DMS79 (cell line): ENCODE measurements at places on chromosomes 5 and 9.

GRCh38 chr5:61280205-61280604 lies 51.9 kb upstream of the ZSWIM6 start:
- DNase-seq: peak; percentile 88

DNA sequence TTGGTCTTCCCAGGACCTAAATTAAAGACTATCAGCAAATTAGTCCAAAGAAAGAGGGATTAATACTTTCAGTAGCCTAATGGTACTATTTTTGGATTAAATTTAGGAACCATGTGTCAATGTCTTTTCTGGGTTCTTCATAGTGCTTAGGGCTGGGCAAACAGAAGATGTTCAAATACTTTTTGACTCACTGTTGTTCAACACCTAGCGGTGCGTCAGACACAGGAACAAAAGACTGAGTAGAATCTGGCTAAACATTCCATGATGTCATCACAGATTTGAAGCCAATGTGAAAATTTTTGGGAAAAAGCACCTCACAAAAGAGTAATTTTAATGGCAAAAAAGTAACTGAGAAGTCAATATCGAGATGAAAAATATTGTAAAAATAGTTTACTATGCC lies 544.4 kb downstream of the EFNA5 start:
- DNase-seq: no peak

DNA sequence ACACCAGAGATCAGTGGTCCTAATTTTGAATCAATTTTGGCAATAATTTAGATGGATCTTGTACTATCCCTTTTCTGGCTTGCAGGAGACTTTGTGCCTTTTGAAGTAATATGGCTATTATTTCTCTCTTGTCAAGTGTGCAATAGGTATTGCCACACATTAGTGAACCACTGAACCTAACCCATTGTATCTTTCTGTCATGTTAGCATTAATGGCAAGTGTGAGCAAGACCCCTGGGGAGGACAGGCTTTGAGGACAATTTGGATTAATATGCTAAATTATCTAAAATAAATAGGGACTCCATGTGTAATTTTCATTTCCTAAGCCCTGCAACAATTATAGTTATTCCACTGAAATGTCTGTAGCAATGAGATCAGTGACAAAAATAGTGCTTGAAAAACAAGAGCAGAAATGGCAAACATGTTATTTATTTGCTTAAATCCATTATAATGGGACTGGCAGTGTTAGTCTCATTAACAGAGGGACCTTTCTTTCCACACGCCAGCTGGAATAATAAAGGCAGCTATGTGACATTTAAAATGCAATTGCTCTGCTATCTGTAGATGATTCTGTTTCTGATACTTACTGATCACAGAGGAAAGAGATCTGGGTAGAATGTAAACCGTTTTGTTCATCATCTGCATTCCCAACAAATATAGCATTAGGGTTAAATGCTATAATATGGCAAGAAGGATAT lies 753.3 kb upstream of the ZNF608 start:
- no peak for DNase-seq

DNA sequence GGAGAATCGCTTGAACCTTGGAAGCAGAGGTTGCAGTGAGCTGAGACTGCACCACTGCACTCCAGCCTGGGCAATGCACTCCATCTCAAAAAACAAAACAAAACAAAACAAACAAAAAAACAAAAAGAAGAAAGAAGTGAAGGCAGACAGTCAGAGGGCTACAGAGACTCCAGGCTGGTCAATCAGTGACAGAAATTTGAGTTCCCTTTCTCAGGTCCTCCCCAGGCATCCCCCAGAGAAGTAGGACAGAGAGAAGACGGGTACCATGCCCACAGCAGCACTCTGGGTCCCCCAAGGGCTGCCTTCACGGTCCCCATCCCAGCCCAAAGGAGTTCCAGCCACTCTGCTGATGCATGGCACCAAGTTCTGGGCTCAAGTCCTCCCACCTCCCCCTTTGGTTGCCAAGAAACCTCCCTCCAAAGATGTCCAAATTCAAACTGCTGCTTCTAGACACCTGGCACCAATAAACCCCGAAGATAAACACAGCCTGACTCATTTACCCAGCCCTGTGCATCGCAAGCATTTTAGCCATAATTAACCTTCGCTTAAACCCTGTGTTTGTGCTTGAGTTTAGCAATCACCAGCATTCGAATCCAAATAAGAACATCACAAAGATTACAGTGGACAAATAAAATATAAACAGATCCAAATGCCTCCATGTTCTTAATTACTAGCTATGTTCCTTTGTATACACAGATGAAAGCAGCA lies 24.0 kb downstream of the SEMA4D start:
- no peak for DNase-seq

- DNase-seq: no peak
Measured at GRCh38 chr5:135072387-135073281, 38.6 kb upstream of the PITX1 start.

- DNase-seq: no peak
Measured at GRCh38 chr9:119289740-119290433, 79.3 kb downstream of the BRINP1 start.

GRCh38 chr9:16344343-16344742 lies 526.1 kb downstream of the BNC2 start:
- DNase-seq: no peak

GRCh38 chr9:117231012-117231411 lies 183.8 kb downstream of the ASTN2 start:
- DNase-seq: no peak

GRCh38 chr5:93406971-93407401 lies 174.0 kb downstream of the NR2F1-AS1 start:
- DNase-seq: no peak

- DNase-seq: no peak
Measured at GRCh38 chr5:114948986-114949621, 220.6 kb downstream of the TRIM36 start.

DNA sequence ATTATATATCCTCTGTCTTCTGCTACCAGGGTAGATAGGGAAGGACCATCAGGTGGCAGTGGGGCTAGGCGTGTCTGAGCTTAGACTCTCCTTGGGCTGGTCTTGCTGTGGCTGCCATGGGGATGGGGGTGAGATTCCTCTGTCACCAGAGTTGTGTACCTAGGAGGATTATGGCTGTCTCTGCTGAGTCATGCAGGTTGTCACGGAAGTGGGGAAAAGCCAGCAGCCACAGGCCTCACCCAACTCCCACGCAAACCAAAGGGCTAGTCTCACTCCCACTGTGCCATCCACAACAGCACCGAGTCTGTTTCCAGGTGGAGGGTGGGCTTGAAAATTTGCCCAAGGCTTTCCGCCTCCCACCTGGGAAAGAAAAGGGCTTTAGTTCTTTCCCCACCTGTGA lies 476.1 kb downstream of the CYLC2 start:
- no peak for DNase-seq

DNA sequence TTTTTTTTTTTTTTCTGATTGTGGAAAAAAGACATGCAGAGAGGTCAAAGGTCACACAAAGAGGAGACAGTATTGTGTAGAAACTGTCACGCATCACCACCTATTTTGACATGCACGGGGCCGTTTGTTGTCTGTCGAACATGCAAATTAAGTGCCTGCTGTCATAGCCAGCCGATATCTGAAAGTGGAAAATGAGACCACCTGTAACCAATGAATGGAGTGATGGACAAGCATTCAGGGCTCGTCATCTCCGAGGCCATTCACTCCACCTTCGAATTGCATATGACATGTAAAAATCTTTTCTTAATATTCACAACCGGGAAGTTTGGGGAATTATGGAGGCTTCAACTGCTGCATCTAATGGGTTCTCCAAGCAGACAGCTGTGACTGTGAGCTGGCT lies 512.2 kb upstream of the ADAMTS16 start:
- no peak for DNase-seq

- DNase-seq: no peak
Measured at GRCh38 chr5:124102486-124102885, 590.5 kb downstream of the CSNK1G3 start.
